Pancreas (tissue), 10 donors: ENCODE measurements at places on chromosomes 5 and 9. TPM values are rescaled to one million over a fixed set of nuclear protein-coding genes. Genes with fewer than 3 reads are reported as not detected.
A peak's percentile ranks its signal among the peaks of the same experiment; 100 is the strongest.

DNA sequence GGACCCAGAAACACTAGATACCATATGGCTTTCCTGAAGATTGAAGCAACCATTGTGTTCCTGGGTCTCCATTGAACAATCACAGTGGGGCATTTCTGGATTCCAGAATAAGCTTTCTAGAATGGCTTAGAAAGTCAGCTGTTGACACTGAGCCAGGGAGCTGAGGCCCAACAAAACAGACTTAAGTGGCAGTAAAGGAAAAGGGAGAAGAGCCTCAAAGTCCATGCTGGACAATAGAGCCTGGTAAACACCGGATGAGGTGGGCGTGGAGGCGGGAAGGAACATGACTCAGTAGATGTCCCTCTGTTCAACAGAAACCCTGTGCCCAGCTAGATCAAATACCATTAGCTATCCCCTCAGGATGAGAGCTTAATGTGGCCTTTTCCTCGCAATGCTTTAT lies 14.8 kb downstream of the SPARC start:
- no peak for DNase-seq

- DNase-seq, result peak; percentile 15
Measured at GRCh38 chr5:54718656-54719055, 201.1 kb downstream of the SNX18 start.

GRCh38 chr9:35114840-35115628 lies 628 bp downstream of the ATOSB start:
- peak; percentile 66 for DNase-seq

DNA sequence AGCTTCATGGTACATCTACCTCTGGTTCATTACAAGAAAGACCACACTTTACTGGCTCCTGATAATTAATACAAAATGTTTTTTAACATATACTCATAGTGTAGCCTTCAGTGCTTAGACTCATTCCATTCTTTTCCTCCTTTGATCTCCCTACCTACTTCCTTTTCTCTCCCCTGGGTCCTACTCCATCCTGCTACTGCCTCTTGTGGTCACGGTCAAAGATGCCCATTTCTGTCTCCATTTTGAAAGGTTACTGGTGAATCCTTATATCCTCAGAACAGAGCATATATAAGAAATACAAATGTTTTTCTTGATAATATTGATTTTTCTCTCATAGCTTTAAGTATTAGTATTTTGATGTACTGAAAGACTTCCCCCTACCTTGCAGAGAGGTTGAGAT lies 375.9 kb downstream of the ARRDC3 start:
- no peak for DNase-seq

GRCh38 chr9:127118597-127119319 lies 3.7 kb downstream of the ANGPTL2 start:
- DNase-seq, result no peak

DNA sequence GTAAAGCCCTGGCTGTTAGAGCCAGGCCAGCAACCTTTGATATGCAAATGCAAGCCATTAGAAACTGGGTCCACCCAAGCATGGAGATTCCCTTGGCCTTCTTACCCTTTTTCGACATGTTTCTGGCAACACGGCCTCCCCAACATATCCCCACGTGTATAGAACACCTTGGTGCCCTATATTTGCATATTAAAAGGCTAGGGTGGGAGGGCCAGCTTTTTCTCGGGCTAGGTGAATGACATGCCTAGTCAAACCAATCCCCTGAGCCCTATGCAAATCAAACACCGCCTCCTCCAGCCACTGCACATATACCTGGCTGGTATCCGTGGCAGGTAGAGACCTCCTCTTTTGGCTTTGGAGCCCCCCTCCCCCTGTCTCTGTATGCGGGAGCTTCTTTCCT lies 55.6 kb upstream of the ZFR start:
- DNase-seq, result no peak

DNA sequence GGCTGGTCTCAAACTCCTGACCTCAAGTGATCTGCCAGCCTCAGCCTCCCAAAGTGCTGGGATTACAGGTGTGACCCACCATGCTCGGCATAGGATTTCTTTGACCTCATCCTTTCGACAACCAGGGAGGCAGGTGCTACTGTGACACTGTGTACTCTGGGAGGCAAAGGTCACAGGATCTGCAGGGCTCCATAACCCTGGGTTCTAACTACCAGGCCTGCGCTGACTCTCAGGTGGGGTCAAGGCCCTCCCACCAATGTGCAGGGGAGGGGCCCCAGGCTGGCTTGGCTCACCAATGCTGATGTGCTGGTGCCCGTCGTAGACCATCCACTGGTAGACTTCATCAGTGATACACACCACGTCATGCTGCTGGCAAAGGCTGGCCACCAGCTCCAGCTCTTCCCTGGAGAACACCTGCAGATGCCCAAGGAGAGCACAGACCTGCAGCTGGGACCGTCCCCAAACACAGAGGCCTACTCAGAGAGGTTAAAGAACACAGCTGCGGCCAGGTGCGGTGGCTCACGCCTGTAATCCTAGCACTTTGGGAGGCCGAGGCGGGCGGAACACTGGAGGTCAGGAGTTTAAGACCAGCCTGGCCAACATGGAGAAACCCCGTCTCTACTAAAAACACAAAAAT lies 7.0 kb upstream of the SPOUT1 start:
- DNase-seq, result no peak

DNA sequence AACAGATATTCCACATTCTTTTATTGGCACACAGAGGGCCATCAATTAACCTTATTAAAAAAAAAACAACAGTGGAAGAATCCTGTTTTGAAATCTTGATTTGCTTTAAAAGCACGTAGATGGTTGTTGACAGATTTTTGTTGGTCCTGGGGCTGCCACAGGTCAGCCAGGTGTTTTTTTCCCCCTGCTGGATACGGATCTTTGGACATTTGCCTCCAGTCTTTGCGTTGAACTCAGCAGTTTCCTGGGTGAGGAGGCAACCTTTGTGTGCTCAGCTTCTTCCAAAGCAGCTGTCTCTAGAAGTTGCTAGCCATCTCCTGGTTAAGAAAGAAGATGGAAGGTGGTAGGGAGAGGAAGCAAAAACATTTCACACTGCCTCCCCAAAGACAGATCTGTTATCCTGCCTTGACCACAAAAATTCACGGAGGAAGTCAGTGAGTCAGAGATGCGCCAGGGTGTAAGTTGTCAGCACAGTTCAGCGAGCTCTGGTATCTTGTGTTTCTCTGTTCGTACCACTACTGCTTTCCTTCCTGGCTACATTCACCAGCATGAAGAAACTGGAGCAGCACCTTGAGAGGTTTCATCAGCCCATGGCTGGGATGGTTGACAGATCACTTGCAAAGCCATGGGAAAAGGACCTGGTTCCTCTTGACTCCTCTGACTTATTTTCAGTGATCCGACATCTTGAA lies 207.3 kb downstream of the ARHGAP26 start:
- DNase-seq, result no peak

DNA sequence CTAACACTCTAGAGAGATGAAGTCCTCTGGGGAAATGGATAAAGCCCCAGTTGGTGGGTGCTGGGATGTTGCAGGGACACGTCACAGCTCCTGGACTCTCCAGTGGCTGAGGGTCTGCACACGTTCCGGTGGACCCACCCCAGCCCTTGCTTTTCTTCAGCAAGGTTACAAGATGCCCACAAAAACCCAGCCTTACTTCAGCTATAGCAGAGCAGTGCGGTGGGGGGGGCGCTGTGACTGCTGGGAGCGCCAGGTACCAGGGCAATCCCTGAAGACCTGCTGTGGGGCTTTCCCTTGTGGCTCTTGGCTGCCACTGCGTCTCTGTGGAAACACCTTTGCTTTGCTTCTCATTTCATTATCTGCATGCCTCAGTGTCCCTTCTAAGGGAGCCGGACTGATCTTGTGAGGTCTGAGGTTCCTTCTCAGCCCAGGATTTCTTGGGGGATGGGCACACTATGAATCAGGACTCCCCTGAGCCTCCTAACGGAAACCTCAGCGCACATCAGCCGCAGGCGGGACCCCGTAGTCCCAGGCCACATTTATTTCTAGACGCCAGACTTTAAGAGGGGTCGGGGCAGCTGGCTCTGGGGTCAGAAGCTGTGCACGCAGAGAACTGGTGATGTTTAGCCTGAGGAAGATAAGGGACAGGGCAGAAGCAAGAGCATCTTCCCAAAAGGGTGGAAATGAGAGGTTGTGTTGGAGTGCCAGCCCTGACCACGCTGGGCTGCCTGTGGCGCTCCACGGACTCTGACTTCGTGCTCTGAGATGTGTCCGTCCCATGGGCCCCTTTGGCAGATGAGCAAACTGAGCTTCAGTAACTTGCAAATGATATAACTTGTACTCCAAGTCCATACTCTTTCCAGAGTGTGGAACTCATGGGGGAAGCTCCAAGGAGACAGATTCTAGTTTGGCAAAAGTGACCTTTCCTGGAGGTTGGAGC lies 106.8 kb downstream of the WNK2 start:
- no peak for DNase-seq

DNA sequence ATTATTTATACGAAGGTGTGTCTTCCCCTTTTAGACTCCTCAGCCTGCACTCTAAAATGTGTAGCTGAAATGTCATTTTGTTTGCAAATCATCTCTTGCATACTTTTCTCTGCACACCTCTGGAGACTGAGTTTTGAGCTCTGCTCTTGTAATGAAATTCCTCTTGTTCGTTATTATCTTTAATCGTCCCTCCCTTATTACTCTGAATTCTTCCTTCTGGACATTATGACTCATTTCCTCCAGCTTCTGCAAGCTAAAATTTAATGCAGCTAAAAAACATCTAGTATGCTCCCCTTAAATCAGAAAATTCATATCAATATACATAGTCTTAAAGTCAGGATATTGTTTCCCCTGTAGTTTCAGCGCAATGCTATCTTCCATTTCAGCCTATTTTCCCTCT lies 13.5 kb downstream of the ISL1 start:
- DNase-seq, result no peak

FBN2 gene
- not detected for polyA plus RNA-seq

ODF2 gene
- 10.9 TPM for polyA plus RNA-seq

LCN2 gene
- 75.1 TPM for polyA plus RNA-seq

ALDOB gene
- 301 TPM for polyA plus RNA-seq
